Activated CD4-positive, alpha-beta T cell treated with anti-CD3 and anti-CD28 coated beads, Interleukin-2, amount 50 U/mL, for 24 hours (primary cell): ENCODE measurements at places on chromosomes 11 and 22.

DNA sequence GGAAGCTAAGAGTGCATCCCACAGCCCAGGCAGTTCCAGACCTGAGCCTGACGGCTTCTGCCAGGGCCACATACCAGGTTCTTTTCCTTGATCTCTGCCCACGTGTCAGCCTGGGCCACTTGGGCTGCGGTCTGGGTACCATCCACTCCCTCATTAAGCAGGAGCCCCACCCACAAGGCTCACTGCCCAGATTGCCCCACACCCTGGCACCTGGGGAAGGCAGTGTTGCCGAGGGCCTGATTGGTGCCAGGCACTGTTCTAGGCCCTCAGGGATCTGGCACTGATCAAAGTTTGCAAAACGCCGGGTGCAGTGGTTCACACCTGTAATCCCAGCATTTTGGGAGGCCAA is 15.4 kb downstream of the GGA1 start:
- DNase-seq, result no peak

DNA sequence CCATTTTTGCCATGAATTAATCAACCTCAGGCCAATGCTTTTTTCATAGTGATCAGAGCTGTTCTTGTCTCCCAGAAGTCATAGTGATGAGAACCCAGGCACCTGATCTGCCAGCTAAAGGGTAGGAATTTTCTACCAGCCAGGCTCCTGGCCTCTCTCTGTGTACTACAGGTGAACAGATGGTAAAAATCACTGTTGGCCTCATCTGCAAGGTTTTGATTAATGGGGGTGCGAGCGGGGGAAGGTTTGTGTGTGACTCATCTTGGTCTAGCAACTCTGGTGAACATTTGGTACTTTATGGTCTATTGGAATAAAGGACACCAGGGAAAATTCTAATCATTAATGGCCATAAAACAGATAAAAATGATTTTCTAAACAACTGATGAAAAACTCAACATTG is 14.4 kb upstream of the APOL4 start:
- DNase-seq, result no peak

- no peak for DNase-seq
Measured at GRCh38 chr11:23455321-23455891, 595.1 kb upstream of the CCDC179 start.

DNA sequence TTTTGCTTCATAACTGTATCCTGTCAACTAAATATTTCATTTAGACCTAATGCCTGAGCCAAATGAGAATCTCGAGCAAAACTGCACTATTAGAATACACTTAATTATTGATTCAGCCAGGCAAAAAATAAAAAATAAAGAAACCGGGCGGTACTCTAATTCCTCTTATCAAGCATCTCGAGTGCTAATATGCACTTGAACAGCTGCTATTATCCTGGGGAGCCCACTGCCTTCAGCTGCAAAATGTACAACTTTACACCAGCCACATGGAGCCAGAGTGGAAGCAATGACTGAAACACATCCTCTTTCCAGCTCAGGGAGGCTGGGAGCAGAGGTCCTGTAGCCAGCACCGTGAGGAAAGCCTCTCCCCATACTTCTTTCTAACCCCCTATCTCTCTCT is 390.0 kb upstream of the CADM1 start:
- no peak for DNase-seq

- no peak for DNase-seq
Measured at GRCh38 chr11:45158210-45158731, 11.8 kb downstream of the PRDM11 start.
